ENCODE measurements at places on chromosomes 11 and 22.

DNA sequence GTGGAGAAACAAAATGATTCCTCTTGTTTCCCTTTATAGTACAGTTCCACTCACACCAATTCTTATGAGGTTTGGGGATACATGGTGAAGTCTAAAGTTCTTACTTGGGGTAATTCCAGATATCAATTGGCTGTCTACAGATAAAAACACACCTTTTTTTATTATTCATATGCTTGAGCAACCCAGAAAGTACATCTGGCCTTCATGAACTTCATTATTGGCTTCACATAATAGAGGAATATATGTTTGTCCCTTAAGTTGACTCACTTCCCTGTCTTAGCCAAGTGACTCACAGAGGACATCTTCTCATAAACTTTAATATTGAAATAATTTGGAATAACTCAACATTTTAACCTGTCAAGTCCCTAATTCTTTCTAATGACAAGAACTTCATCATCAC, 36.3 kb upstream of the SOX6 start:
- no peak for DNase-seq

GRCh38 chr22:30875481-30876215, 92.9 kb downstream of the MORC2 start:
- DNase-seq = no peak

GRCh38 chr11:70036971-70037882, 40.9 kb upstream of the ANO1 start:
- DNase-seq = no peak

DNA sequence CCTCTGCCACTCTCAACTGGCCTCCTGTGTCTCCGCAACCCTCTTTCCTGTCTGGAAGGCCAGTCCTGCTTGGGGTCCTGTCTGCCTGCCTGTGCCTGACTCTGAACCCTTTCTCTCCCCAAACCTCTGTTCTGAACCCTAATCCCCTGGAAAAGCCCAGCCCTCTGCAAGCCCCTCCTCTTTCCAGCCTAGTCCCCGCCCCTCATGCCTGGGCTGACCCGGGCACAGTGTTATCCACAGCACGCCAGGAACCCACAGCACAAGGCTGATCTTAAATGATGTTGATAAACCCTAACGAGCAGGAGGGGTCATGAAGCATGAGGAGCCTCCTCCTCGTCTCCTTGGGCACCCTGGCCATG, at the start of gene IFITM10:
TSS of gene IFITM10 (minus strand) at position 115 of the 359 bp plus-strand sequence. CDS start 153 bp downstream, outside the sequence.
- no peak for DNase-seq

DNA sequence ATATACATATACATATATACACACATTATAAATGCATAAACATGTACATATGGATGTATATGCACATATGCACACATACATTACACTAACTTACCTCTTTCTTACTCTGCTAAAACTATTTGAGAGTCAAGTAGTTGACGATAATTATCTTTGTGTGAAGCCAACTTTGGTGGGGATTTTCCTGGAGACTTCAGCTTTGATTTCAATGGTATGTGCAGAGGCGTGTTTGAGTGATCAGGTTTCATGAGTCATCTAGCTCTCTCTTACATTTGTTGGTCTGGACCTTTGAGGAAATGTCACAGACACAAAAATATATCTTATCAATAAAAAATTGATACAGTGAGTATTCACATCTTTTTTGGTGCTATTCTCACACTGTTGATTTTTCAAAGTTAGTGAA, 769.1 kb upstream of the LUZP2 start:
- DNase-seq = no peak

DNA sequence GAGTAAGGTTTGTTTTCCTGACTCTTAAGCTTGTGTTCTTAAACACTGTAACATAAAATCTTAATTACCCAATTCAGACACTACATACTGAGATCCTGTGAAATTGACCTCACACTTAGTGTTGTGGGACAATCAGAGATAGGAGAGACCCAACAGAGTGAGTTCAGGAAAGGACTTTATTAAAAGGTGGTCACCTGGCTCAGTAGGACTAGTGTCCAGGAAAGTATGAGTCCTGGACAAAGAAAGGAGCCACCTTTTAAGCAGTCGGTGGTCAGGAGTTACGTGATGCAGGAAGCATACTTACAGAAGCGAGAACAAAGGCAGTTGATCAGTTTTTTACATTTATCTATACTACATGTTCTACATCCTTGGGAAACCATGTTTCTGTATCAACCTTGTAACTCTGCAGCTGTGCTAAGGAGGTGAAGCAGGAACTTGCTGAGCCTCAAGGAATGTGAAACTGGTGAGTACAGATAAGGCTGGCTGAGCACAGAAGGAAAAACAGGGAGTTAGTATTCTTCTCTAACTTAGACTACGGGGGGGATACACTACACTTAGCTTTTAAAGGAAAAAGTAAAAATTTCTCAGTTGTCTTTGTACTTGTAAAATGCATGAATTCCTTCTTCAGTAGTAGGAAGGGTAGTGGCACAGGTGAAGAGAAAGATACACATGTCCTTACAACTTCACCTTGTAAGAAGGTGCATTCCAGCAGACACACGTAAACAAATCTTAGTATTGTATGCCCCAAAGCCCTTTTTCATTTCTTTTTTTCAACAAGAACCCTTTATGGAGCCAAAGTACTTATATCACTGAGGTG, 15.1 kb downstream of the OR51E1 start:
- no peak for DNase-seq

- no peak for DNase-seq
Observed at GRCh38 chr11:33767624-33768023, 6.7 kb downstream of the FBXO3 start.

DNA sequence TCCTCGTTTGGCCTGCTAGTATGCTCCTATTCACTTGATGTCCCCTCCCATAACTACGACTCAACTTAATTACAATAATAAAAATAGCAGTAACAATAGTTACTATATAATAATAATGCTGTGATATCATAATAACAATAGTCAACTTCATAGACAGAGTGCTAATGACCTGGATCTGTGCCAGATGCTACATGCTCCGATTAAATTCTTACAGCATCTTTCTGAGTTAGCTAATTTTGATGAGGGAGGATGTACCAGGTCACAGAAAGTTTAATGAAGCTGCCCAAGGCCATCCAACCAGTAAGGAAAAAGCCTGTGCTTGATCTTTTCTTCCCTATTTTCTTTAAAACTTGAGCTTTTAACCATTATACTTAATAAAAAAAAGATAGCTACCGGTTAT, 413.4 kb upstream of the LRRC4C start:
- no peak for DNase-seq

- DNase-seq = no peak
Observed at GRCh38 chr22:27632451-27633295, 168.9 kb downstream of the MN1 start.

DNA sequence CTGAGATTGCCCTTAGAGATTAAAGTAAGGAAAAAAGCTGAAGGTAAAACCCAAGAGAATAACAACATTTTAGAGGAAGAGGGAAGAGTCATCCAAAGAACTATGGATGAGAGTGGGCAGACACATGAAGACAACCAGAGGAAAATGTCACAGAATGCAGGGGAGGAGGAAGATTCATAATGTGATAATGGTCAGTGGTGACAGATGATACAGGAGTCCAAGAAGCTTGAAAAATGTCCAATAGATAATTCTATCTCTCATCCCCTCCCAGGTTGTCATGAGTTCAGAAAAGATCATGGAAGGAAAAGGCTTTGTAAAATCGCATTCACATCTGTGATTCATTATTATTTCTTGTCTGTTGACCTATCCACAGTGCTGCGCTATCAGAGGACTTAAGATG, 282.3 kb upstream of the CCDC90B start:
- no peak for DNase-seq

- no peak for DNase-seq
Observed at GRCh38 chr11:4523666-4524065, 21.3 kb upstream of the OR52M1 start.

DNA sequence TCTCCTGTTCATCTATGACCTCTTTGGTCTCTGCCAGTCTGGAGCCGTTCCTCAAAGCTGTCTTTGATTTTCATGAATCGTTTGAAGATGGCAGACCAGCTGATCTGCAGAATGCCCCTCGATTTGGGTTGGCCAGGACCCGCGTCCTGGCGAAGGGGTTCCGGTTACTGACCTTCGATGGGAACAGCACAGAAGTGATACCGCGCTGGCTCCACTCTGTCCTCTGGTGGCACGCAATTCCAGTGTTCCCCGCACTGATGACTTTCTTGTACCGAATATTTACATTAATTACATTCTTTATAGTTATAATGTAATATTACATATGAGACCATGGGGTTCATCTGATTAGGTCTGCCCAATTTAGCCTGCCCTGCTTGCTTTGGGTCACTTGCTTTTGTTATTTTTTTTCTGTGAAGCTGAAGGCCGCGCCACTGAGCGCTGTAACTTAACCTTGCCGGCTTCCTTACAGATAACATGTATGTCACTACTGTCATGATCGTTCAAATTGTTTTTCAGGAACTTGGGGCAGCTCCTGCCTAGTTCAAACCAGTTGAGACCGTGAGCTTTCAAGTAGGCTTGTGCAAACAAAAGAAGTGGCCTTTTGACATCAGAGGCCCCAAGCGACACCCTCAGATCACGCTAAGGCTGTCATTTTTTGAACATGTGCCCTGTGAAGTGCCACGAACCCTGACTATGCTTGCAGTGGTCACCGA, 4.1 kb upstream of the USP18 start:
- DNase-seq = no peak

GRCh38 chr11:35100013-35100383, 39.0 kb upstream of the CD44 start:
- DNase-seq = no peak

- no peak for DNase-seq
Observed at GRCh38 chr22:45188779-45189178, 25.1 kb downstream of the NUP50 start.

GRCh38 chr22:27278946-27279345, 522.6 kb downstream of the MN1 start:
- DNase-seq = no peak

DNA sequence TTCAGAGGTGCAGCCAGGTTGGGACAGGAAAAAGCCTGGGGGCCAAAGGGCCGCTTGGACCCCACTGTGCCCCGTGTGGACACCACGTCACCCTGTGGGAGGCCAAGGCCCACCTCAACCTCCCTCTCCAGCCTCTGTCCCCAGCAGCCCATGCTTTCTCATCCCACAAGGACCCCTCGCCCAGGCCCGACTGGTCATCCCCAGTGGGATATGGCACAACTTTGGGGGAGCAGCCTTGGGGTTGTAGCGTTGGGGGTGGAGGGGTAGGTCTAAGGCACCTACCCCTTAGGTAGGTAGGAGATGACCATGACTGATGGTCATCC, 44.0 kb downstream of the IGF2 start:
- DNase-seq = no peak

- no peak for DNase-seq
Observed at GRCh38 chr22:47123827-47124442, 361.5 kb downstream of the TBC1D22A start.

DNA sequence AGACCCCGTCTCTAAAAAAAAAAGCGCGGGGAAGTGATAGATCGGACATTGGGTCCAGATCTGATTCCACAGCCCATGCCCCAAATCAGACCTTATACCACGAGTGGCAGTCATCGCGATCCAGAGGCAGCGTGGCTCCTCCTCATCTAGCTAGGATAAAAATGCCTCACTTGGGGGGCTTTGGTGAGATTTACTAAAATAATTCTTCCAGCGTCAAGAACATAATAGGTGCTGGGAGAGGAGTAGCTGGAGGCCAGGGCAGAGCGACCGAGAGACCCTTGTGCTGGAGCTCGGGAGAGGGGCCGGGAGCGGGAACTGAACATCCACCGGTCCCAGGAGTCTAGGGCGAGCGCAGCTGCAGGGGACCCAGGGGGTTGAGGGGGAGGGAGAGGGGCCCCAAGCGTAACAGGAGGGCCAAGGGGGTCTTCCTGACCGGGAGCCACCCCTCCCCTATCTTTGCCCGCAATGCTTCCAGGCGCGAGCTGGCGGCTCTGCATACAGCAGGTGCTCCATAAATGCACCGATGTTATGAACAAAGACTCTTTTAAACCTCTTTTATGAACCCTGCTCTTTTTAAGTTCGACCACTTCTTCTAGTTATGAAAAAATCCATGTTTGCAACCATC, 823 bp upstream of the CPT1A start:
- DNase-seq = no peak

- DNase-seq = no peak
Observed at GRCh38 chr11:72702577-72703241, 28.5 kb upstream of the PDE2A start.

DNA sequence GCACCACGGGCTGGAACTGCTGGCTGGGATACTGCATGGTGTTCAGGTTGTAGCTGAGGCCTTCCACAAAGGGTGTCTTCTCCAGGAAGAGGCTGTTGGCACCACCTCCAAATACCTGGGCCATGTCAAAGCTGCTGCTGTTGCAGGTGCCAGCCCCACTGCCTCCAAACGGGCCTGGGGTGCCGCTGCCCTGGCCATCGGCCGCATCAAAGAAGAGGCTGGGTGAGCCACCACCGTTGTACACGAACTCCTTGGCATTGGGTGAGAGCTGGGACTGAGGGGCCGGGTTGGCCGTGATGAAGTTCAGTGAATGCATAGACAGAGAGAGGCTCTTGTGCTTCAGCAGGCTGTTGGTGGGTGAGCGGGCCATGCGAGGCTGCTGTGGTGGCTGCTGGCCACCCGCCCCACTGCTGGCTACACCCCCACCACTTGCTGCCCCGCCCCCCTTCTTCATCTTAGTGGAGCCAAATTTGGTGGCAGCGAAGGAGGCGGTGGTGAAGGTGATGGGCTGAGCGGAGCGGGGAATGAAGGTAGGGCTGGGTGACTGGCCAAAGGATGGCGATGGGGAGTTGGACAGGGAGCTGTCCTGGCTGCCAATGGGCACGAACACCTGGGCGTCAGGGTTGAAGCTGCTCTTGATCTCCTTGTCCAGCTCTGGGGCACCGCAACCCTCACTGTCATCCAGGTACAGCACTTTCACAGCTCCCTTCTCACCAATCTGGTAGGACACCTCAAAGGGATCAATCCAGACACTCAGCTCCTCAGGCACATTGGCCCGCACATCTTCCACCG, 10.1 kb downstream of the TOB2 start:
- no peak for DNase-seq

DNA sequence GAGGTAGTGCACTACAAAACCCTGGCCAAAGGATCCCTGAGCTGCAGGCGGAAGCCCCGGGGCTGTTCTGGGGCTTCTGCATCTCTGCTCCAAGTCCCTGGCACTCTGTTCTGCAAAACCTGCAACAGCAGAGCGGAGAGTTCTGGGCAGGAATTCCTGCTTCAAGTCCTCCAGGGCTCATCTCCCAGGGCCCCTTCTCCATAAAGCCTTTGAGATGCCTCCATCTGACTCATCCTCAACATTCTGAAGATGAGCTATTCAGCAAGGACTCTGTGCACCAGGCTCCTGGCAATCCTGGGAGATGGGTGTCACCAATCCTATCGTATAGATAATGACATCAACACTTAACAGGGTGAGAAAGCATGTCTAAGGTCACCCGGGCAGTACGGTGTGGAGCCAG, 19.3 kb downstream of the SYN3 start:
- no peak for DNase-seq

GRCh38 chr22:37090920-37091695, 18.4 kb downstream of the TMPRSS6 start:
- DNase-seq = no peak

DNA sequence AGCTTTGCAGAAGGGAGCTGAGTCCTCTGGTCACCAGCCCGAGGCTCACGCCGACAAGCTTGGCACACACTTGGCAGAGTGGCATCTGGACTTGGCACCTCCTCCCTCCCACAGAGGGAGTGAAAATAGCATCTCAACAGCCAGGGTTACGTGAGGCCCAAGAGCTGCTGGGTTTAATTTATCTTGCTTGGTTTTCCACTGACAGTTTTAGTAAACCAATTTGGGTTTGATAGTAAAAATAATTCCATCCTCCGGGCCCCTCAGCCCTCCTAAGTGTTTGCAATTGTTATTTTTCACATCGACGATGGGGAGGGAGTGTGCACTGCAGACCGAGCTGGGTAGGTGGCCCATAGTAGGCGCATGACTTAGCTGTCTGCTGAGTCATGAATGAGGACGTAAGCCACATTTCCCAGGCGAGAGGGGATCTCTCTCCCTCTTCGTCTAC, 107.6 kb upstream of the ASPHD2 start:
- no peak for DNase-seq

All from stimulated activated CD4-positive, alpha-beta T cell treated with anti-CD3 and anti-CD28 coated beads, TNF-alpha, amount 100 ng/mL, for 24 hours (primary cell).